ENCODE measurements at places on chromosomes 6 and 20.

DNA sequence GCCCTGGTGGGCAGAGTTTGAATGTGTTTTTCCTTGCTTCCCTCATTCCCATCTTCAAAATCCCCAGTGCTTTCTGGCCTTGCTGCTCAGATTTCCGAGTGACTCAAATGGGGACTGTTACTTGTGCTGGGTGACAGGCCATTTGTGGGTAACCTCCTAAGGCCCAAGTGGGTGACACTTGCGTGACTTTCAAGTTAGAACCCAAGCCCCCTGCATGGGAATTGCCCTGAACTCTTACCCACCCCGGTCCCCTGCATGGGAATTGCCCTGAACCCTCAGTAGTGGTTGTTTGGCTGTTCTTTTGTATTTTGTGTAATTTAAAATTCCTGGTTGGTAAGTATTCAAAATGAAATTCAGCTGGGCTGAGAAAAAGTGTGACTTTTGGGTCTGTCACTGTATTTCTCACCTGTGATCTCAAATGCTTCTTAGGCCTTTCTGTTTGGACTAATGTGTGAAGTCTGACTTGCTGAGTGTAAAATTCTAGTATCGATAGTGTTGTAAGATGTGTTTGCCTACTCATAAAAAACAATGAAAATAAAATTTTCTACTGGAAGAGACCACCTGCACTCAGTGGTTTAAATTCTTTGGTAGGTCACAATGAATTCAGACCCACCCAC is 12.4 kb upstream of the RBM38 start:
- no peak for DNase-seq

GRCh38 chr20:56689852-56690485 is 60.9 kb downstream of the TFAP2C start:
- DNase-seq, result no peak

DNA sequence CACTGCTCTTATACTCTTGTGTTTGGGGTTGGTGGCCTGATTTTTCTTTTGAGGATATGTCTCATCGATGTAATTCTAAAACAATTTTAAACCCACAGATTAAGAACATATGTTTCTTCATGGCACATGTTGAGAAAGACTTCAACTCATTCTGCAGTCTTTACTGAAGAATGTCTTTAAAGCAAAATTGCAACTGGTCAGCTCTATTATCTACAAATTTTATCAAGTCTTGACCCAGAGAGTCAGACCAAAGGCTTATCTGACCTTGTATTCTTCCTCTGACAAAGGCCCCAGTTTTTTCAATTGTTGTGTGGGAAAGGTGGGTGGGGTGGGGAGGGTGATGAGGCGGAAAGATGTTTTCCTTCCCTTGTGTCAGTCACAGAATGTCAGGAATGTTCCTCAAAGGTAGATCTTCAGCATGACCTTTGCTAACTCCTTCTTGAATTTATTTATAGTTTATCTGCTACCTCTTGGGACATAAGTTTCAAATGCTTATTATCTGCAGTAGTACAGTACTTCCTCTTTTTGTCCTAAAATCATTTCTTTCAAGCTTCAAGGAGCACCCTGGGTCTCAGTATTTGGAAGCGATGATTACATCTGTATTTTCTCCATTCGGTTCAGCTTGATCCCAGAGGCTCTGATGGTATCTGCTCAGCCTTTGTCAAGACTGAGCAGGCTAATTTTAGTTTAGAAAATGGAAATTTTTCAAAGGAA is 63.2 kb upstream of the TIAM2 start:
- no peak for DNase-seq

- DNase-seq, result no peak
Observed at GRCh38 chr6:105207524-105208269, 27.9 kb upstream of the POPDC3 start.

DNA sequence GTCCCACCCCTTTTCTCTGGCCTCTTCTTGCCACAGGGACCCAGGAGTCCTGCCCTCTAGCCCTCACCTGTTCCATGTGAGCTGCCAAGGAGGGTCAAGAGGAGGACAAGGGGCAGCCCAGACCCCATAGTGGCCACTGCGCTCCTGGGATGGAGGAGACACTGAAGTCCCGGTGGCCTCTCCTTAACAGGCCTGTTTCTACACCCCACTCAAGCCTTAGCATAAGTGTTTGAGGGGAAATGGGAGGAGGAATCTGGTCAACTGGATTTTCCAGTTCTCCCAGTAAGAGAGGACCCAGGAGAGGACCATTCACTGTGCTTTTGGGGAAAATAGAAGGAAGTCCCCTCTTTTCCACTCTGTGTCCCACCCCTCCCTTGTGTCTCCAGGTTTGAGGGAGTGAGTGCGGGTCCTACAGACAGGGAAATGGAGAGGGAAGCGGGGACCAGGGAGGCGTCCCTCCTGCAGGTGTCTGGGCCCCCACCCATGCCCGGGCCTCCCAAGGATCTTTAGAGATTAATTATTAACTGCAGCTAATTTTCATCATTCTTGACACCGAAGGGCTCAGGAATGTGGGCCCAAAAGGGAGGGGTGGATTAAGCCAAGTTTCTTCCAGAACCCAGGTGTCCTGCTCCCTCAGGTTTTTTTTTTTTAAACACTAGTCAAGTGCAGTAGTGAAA is at the start of gene SFTA2:
TSS of gene SFTA2 (minus strand) at position 202 of the 677 bp plus-strand sequence. CDS start at position 128, 74 bp downstream.
- DNase-seq, result no peak

DNA sequence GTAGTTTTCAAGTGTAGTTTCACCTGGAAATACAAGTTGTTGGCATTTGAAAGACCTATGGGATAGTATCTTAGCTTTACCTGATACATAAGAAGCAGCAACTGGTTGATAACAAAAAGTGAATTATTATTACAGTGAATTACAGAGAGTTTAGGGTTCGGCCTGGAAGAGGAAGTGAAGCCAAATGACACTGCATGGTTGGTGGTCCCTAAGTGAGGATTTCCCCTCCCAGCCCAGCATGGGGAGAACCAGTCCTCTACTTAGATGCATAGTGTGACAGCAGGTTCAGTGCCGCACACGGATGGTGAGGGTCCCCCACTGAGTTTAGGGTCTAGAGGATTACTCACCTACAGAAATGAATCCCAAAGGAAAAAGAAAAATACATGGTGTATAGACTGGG is 18.1 kb downstream of the HLA-DPB1 start:
- DNase-seq, result no peak
